ENCODE measurements at places on chromosomes 7 and 10.
A peak's percentile ranks its signal among the peaks of the same experiment; 100 is the strongest.

- no peak for DNase-seq
Measured at GRCh38 chr10:12051241-12051640, 8.6 kb upstream of the UPF2 start.

GRCh38 chr7:65264258-65264657, 109.4 kb upstream of the ZNF92 start:
- no peak for DNase-seq

DNA sequence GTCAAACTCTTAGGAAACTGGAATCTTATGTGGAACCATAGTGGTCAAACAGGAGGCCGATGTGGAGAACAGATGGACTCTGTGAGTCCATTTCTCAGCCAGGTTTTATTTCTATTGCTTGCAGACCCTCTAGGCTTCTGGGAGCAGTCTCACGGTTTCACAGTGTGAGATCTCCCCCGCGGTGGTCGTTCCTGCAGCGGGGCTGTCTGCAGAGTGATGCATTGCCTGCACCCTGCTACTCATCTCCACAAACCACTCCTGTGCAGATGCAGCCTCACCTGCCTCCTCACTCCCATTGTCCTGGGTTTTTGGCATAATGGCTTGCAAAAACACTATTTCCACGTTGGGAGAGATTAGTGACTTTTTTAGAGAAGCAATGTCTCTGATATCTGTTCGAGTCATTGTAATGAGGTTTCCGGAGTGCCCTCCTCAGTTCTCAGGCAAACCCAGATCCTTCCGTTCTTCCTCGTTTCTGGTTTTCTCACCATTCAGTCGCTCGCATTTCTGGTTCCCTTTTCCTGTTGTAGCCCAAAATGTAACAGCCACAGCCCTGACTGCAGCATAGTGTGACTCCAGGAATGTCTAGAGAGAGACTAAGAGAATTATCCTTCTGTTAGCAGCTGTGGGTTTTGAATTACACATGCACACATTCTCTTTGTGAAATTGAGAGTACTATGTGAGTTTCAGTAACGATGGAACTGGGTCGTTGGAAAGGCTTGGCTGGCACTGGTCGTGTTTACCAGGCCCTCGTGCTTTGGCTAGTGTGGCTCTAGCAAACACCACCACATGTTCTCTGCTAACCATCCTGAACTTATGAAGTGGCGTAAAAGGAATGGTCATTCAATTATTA, 30.2 kb downstream of the ACADSB start:
- no peak for DNase-seq

GRCh38 chr10:122441961-122442360, 12.5 kb upstream of the ARMS2 start:
- no peak for DNase-seq

DNA sequence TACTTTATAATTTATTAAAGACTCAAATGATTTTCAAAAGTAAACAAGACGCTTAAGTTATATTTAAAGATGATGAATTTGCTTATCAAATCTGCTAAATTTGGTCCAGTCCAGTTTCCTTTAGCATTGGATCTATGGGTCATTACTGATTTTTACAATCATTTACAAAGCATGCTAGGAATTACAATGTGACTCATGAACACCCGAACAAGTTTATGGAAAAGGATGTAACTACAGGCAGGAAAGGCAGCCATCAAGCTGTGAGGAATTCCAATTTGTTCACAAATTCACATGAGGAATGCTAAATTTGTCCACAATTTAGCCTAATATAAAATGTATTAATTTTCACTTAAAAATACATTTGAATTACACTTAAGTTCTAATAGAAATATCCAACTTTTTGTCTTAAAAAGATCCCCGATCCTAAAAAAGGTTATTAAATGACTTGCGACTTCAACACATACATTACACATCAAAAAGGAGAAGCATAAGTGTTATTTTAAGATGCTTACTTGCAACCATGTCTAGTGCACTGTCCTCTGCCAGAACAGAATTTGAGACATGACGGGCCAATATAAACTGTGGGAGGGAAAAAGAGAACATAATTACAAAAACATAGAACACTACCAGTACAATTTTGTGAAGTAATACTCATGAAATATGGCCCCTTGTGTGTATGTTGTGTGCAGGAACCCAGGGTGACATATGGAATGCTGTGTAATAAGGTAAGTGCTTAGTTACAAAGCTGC, 194.2 kb upstream of the SLC26A5 start:
- no peak for DNase-seq

DNA sequence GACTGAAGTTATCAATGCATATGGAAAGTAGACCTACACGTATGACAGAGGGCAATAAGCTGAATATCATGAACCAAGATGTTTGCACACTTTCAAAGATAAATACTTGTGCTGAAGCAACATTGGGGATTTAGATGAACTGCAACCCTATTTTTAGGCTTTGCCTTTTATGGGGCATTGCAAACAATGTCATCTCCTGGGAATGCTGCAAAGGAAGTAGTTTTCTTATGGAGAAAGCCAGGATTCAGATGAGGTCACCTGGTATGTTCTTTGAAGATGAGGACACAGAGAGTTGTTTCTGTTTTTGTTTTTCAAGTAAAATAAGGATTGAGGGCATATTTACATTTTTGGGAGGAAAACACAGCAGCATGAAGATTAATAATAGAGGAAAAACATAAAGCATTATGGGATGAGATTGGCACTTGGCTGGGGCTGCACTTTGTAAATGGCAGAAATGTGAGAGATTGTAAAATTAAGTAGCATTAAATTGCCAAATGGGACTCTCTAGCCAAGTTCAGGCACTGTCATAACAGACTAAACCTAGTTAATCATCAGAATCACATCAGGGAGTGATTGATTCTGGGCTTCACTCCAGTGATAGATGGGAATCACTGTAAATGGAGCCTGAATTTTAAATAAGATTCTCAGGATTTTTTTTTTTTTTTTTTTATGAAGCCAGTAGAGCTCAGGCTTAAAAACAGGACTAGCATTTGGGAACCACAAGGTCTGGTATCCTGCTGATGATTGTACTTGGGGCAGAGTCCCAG, 63.1 kb downstream of the MALRD1 start:
- DNase-seq = no peak

- no peak for DNase-seq
Measured at GRCh38 chr10:123147635-123148413, at the start of gene HMX2. Gene HMX2, plus strand, starts transcription at chr10:123148136. Its CDS starts 243 bp downstream, at chr10:123148379.

DNA sequence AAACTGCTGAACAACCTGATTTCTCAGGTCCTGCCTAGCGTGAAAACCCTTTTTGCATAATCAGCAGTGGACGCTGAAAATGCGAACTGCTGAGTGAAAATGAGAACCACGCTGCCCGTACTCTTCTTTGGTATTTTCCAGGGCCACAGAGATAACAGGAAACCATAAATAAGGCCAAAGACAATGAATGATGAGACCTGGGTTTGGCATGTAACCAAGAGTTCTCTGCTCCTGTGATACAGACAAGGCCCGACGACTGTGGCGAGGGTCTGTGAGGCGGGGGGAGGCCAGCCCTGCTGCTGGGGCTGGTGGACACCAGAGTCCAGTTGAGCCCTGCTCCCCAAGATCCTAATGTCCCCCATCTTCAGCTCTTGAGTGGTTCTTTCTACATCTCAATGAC, 236.0 kb downstream of the WDR11 start:
- DNase-seq = no peak

GRCh38 chr7:17009007-17009719, 127.4 kb upstream of the AGR3 start:
- DNase-seq = no peak

GRCh38 chr7:21869785-21870402, 75.8 kb downstream of the CDCA7L start:
- no peak for DNase-seq

DNA sequence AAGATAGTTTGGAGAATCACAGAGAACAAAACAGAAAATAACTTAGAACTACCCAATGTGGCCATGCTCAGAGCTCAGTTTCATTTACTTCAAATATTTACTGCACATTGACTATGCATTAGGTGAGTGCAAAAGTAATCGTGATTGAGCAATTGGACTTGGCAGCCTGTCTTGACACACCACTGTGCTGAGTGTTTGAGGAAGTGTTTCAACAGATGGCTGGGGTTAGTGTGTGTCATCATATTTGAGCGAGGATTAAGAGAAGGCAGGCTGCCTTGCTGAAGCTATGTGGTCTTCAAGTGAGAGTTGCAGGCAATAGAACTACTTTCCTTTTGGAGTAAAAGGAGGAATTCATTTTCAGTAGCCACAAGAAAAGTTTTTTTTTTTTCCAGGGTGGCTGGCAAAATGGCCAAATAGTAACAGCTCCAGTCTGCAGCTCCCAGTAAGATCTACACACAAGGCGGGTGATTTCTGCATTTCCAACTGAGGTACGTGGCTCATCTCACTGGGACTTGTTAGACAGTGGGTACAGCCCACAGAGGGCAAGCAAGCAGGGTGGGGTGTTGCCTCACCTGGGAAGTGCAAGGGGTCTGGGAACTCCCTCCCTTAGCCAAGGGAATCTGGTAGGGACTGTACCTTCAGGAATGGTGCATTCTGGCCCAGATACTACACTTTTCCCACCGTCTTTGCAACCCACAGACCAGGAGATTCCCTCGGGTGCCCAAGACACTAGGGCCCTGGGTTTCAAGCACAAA, 37.6 kb downstream of the AKR1C4 start:
- DNase-seq = no peak

DNA sequence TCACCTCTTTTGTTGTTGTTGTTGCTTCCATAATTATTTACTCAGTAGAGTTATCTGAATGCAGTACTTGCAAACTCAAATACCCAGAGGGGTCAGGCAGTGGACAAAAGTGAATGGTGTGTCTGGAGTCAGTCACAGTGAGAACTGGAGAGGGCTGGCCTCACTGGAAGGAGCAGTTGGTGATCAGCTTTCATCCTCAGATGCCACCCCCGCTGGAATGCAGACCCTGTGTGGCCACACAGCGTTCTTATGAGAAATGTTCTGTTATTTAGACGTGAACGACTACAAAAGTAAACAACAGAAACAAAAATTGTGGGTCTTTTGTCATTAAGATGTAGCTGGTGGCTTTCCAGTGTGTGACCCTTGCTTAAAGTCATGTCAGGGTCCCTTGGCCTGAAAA, 29.6 kb upstream of the VPS41 start:
- DNase-seq = no peak

GRCh38 chr10:29897999-29898716, 161.2 kb downstream of the JCAD start:
- DNase-seq = no peak

DNA sequence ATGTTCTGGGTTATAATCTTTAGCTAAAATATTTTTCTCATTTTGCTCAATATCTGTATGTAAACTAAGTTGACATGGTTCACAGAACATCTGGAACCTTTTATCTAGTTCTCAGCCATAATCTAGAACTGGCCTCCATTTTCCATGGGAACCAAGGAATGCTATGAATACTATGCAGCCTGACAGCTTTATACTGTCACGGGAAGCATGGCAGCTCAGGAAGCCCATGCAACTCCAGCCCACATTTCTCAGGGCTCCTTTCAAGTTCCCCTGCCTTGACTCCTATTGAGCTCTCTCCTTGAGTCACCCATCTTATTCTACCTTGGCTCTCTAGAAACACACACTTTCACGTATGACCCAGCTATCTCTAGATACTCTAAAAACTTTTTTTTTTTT, 36.6 kb upstream of the PRKAR2B start:
- DNase-seq = no peak

- no peak for DNase-seq
Measured at GRCh38 chr7:47672271-47672791, 90.4 kb upstream of the TNS3 start.

- DNase-seq = peak; percentile 37
Measured at GRCh38 chr10:124688889-124689670, 55.1 kb downstream of the FAM53B start.

DNA sequence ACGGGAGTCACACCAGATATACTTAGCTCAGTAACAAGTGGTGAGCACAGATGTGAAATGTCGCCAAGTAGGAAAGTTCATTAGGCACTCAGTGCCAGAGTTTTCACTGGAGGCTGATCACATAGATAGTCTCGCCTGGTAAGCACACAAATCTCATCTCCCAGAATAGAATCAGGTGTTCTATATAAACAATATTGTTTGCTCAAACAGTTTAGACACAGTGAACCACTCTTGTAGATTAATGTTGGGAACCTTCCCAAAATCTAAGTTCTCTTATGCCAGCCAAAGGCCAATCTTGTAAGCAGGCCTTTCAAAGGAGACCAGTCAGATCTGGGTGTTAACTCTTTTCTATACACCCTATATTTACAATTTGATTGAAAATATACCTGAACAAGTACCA, 716.5 kb upstream of the GRM3 start:
- no peak for DNase-seq

DNA sequence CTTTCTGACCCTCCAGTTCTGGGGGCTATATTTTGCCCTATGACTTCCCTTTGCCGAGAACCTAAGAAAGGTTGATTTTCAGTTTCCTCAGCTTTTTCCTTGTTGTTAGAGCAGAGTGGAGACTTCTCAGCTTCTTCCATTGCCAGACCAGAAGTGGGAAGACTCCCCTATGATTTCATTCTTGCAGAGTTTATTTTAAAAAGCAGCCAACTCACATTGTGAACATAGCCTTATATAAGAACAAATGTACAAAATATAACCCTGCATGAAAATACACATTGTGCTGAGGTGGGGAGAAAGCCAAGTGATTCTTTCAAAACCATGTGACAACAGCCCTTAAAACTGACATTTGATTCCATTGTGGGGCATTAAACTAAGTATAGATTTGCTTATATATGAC, 33.8 kb upstream of the FZD8 start:
- no peak for DNase-seq

DNA sequence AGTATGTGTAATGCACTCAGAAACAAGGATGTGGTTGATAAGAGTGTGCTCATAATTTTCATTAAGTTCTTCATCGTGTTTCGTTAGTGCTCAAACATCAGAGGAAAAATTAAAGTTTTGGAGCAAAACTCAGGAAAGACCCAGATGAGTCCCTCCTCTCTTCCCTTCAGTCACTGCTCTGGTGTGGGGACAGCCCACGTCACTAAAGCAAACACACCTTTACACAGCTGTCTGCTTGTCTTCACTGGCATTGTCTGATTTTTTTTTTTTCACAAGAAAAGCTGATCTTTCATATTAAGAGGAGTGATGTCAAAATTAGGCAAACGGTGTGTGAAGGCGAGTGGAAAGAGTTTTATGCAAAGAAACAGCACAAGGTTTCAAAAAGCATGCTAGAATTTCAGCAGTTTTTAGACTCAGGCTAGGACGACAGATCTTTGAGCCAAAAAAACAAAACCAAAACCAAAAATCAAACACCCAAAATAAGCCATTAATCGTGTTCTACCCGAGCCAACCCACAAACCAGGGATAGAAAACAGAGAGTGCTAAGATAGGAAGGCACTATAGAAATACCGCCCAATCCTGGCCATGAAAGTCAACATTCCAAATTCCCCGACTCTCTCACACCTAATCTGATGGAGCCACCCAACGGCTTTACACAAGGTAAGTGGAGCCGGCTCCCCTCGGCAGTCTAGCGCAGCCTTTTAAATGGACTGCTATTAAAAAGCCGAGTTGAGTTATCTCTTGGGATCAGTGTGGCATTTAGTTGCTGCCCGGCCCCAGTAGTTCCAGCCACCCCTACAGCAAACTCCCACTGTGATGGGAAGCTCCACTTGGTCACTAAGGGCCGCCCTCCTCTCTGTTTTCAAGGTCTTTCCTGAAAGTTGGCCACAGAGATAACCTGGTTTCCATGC, 27.9 kb upstream of the GATA3 start:
- DNase-seq = no peak

GRCh38 chr7:98254951-98255610, 3.0 kb upstream of the TECPR1 start:
- DNase-seq = no peak
